Central memory CD8-positive, alpha-beta T cell (primary cell): ENCODE measurements at places on chromosomes 11 and 22.

- DNase-seq = no peak
These were observed 257.5 kb upstream of the FAT3 start for GRCh38 chr11:91967026-91967690.

DNA sequence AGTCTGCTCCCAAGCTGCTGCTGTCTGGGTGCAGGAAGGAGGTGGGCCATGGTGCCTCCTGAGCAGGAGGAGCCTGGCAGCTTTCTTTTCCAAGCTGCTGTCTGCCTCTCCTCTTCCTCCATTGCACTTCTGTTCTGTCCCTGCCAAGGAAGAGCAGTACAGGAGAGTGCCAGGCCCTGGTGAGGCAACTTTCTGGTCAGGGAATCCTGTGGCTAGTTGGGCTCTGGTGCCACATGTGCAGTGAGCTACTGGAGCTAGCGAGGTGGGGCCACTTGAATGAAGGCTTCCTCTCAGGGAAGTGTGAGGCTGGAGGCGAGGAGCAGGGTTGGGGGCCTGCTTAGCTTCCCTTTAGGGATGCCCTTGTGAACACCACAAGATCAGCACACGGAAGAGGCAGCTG lies 90.0 kb downstream of the TSPAN18 start:
- no peak for DNase-seq

DNA sequence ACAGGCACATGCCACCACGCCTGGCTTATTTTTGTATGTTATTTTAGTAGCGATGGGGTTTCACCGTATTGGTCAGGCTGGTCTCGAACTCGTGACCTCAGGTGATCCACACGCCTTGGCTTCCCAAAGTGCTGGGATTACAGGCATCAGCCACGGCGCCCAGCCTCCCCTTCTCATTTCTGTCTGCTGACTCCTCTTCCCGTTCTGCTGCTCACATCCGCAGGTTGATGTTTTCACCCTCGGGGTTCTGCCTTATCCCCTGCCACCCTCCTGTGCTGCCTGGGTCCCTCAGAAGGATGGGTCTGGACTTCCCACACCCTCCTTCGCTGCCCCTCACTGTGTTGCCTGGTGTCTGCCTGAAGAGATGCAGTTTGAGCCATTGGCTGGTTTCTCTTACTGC lies 19.2 kb upstream of the VSIG10L2 start:
- no peak for DNase-seq

- no peak for DNase-seq
These were observed 2.9 kb downstream of the CCDC86 start for GRCh38 chr11:60844870-60845221.

GRCh38 chr22:35069541-35069940 lies 3.6 kb downstream of the ISX start:
- DNase-seq = no peak

DNA sequence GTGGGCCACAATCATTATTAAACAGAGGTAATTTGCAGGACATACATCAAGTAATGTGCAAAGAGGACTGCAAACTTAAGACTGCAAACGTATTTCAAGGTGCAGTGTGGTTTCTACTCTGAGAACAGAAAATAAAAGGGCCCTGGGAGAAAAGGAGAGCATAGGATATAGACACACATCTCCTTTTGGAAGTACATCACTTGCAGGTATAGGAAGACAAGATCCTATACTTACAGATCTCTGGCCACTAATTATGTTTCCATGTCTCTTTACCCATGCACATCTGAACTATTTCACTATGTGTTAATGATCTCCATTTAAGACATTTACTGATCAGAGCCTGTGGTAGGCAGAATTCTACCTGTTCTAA lies 47.7 kb downstream of the PIWIL3 start:
- DNase-seq = no peak

DNA sequence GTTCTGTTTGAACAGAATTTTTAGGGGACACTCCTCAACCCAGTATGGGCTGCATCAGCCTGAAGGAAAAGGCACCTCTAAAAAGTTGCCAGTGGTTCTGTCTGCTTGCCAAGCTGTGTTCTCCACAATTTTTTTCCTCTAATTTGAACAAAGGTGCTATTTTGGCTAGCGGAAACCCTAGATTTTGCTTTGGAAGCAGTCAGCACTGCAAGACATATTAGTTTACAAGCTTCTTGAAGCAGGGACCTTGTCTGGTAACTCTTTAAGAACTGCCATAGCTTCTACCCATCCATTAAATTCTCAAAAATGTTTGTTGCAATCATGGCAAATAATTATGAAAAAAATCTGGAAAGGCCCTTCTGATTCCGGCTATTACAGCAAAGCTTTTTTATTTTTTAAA lies 75.6 kb upstream of the HEPHL1 start:
- DNase-seq = no peak

GRCh38 chr11:78812513-78813293 lies 238.0 kb upstream of the NARS2 start:
- DNase-seq = no peak

- no peak for DNase-seq
These were observed 9.8 kb upstream of the CECR2 start for GRCh38 chr22:17359501-17359900.

DNA sequence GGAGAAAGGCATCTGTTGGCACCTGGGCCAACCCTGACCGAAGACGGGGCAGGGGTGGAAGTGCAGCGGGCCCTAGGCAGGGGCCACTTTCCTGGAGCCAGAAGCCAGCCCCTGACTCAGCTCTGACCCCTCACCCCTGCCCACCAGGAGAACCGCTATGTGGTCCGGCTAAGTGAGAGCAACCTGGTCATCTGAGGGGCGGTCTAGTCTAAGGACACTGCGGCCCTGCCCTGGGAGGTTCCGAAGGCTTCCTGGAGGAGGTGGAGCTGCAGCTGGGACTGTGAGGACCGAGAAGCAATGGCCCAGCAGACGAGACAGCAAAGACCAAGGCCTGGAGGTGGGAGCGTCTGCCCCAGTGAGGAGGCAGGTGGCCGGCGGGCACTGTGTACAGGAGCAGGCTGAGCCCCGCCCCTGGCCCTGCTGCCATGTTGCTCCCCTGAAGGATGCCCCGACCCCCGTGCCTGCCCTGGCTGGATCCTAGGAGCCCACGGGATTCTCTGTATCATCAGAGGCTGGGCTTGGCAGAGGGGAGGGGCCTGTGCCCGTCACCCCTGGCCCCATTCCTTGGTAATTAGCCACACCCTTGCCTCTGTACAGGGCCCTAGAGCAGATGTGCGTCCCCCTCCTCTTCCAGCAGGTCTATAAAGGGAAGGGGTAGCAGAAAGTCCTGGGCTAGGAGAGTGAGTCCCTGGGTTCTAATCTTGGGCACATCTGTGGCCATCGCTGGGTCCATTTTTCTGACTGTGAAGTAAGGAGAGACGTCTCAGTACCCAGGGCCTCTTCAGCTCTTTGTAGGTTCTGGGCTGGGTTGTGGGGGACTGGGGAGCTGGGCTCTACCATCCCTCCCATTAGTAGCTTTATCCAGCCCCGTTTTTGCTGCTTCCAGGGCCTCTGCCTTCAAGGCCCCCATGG lies 19.4 kb downstream of the RELT start:
- no peak for DNase-seq

DNA sequence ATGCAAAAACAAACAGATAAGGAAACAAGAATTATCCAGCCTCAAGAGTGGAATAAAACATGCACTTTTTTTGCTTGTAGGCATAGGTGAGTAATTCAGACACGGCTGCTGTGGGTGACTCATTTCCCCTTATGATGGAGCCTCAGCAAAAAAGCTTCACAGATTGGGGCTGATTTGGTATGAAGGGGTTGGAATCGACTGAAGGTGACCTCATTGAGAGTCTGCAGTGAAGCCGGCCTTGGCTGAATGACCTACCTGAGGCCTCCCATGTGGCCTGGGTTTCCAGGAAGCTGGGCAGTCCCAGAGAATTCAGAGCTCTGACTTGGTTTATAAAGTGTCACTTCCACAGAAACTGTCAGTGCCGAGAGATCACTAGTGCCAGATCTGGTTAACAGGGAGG lies 34.2 kb upstream of the VPREB1 start:
- DNase-seq = no peak

- no peak for DNase-seq
These were observed 19.8 kb upstream of the PRAME start for GRCh38 chr22:22578702-22579424.

DNA sequence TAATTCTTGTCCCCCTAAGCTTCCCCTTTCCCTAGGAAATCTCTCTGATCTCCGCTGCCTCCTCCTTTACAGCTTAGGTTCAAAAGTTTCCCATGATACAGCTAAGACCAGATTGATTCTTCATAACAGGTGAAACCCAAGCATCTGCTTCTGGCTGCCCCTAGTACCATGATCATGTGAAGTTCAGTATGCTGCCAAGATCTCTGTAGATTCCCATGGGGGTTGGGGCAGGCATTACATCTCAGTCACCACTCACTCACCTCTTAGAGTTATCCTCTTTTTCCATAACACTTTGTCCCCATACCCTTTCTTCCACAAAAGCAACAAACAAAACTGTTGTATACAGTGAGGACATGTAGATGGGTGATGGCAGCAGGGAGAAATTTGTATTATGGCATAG lies 44.0 kb downstream of the RRP8 start:
- no peak for DNase-seq

DNA sequence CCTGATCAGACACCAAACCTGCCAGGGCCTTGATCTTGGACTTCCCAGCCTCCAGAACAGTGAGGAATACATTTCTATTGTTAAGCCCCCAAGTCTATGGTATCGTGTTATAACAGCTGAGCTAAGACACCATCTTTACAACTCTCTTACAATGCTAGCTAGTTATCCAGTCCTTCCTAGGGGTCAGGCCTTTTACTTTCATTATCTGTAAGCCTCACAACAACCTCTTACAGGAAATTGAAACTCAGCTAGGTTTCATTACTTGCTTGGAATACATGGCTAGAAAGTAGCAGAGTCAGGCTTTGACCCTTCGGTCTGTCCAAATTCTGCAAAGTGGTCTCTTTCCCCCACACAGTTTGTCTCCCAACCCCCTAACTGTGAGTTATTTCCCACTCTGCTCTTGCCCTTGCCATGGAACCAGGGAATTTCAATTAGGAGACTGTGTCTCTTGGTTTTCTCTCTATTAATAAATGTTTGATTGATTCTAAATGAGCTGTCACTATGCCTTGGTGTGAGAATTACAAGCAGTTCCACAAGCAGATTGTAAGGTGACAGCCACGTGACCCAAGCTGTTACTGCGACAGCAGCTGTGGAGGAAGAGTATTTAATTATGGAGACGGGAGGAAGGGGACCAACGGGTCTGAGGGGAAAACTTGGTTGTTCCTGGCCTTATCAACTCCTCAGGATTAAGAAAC lies 38.4 kb upstream of the CLMP start:
- DNase-seq = no peak

DNA sequence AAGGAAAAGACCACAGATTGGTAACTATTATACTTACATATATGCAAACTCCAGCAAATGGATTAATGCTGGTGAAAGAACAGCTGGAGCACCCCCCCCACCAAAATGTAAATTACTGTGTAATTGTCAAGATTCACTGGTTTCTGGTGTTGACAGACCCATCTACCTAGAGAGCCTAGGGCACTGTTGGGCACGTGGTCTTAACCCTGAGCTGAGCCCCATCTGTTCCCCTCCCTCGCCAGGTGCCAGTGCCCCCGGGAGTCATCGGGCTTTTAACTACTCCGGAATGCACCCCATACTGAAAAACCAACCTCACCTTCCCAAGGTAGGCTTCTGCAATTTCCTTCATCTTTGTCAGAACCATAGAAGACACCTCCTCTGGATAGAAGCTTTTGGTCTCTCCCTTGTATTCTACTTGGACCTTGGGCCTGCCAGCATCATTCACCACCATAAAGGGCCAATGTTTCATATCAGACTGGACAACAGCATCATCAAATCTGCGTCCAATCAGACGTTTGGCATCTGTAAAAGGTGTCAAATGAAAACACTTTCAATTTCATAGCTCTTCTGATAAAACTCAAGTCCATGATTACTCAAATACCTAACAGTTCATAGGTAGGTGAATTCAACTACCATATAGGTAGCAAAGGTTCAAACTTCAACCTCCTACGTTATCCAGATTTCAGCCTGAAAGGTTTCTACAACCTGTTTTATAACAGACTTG lies 1.5 kb downstream of the HSPA8 start:
- DNase-seq = no peak
